ENCODE measurements at places on chromosomes 16 and 17.

GRCh38 chr16:85370881-85371651 is 242.1 kb upstream of the GSE1 start:
- peak; percentile 30 for DNase-seq

DNA sequence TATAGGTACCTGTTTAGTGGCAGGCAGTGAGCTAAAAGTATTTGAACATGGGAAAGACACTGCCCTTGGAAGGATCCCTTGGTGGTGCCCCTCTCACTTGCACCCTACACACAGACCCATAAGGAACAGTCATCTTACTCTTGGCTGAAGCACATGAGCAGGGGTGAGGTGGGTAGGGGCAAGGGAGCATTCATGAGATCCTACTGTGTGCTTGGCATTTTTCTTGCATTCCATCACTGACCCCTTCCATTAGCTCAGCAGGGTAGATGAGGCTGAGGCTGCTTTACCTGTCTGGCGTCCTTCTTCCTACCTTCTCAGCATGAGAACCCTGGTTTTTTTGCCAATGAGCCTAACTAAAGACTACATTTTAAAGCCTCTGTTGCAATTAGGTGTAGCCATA is 48.3 kb downstream of the CCT6B start:
- DNase-seq: no peak

GRCh38 chr17:7922845-7923628 is 6.6 kb downstream of the KCNAB3 start:
- DNase-seq: peak; percentile 77

GRCh38 chr17:67074781-67075180 is 30.4 kb downstream of the CACNG1 start:
- no peak for DNase-seq

DNA sequence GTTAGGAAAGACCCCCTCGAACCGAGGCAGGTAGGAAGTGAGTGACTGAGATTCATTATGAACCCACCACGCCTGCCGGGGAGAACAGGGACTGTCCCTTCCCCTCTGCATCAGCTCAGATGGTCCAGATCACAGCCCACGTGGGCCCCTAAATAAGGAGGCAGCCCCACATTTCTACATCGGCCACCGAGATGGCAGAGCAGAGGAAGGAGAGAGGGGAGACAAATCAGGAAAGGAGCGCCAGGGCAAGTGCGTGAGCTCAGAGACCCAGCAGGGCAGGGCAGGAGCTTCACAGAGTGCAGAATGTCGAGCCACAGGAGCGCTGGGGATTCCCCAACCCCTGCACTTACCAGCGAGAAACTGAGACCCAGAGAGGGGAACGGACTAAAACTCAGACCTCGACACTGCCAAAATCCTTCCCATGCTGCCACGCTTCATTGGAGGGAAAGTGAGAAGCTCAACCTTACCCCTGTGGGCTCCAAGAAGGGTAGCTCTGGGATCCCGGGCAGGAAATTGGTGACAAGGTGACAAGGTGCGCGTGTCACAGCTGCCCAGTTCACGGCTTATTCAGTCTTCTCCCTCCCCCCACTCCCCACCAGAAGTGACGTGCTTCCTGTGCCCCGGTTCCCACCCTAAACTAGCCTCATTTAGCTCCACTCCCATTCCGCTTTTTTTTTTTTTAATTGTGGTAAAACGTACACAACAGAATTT is at the start of gene ICAM2:
Gene ICAM2, minus strand, starts transcription at position 578 of the 711 bp plus-strand sequence. CDS start 13,942 bp downstream, outside the sequence.
- no peak for DNase-seq

DNA sequence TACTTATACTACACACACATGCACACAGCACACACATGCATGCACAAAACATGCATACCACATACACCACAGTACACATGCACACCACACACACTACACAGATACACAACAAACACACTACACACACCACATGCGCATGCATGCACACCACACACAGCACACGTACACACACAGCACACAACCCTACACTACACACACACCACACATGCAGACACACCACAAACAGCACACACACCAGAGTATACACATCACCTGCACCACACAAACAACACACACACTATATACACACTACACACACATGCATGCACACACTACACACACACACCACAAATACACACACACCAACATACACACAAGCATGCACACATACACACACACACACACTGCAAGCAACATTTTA is 166.8 kb downstream of the AHSP start:
- DNase-seq: no peak

DNA sequence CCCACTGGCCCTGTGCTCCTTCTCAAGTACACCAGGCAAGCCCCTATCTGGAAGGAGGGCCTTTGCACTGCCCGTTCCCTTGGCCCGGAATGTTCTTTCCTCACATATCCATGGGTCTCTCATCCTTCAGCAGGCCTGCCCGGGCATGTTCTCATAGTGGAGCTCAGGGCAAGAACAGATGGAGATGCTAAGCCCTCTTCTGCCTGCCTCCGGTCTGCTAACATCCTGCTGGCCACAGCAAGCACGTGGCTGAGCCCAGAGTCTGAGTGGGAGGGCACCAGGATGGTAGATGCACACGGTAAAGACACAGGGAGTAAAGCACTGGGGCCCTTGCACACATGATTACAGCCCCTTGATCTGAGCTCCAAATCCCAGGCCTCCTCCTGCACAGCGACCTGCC is 19.8 kb upstream of the ANKRD40CL start:
- DNase-seq: no peak

GRCh38 chr17:17900615-17901520 is 64.1 kb upstream of the SREBF1 start:
- DNase-seq: peak; percentile 61

DNA sequence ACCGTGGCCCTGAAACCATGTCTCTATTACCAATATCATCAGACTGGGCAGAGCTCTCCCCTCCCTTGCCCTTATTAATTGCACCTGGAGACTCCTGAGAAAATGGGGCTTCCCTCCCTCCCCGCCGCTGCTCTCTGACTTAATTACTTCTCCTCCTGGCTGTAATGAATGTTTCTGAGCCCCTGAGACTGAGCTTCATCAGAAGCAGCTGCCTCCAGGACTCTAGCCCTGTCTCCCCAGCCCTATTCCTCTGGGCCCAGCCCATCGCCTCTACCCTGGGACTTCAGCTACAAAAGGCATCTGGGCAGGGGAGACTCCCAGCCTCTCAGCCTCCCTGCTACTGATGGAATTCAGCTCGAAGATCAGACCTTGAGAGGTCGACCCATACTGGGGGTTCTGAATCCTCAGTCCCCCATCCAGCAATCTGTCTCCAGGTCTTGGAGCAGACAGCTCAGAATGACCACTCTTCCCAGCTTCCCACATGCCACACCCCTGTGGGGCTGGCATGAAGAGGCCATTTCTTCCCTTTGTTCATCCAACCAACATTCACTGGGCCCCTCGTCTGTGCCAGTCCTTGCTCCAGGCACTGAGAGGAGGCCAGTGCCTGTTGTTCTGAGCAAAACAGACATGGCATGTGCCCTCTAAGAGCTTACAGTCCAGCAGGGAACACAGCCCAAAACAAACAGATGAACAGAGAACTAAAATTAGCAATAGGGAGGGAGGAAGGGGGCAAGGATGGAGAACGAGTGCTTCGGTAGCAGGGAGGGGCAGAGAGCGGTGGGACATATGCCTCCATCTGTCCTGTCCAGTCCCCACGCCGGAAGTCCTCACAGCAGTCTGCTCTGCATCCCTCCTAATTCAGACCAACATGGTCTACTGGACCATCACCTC is 17.0 kb upstream of the NAGS start:
- no peak for DNase-seq

- no peak for DNase-seq
Measured at GRCh38 chr17:80026359-80027042, 9.2 kb downstream of the TBC1D16 start.

GRCh38 chr16:776824-777223 is 11.4 kb downstream of the RPUSD1 start:
- no peak for DNase-seq

GRCh38 chr17:48589060-48589830 is 796 bp downstream of the HOXB3 start:
- DNase-seq: no peak

DNA sequence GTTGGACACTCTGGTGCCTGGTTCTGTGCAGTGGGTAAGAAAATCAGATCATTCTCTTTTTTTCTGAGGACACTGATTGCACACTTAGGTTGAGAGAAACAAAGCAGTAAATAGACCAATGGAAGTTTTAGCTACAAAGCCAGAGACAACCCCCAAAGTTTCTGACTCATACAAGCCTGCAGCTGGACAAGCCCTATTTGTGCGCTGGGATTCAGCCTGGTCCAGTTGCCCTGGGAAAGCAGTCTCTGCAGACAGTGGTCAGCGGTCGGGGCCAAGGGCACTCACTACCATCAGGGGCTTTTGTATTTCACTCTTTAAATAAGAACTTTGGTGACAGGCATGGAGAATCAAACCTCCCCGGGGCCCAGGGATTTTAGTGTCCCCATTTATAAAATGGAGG is 6.0 kb upstream of the RHBDL3 start:
- DNase-seq: no peak

GRCh38 chr17:65147955-65148354 is 10.8 kb downstream of the RGS9 start:
- no peak for DNase-seq

- no peak for DNase-seq
Measured at GRCh38 chr16:55475919-55476318, 3.1 kb upstream of the MMP2 start.

- no peak for DNase-seq
Measured at GRCh38 chr17:33500151-33500550, 207.1 kb upstream of the ASIC2 start.

GRCh38 chr16:79092846-79093245 is 507.7 kb downstream of the MAF start:
- DNase-seq: no peak

GRCh38 chr16:19771040-19771439 is 53.0 kb downstream of the IQCK start:
- DNase-seq: no peak

- DNase-seq: peak; percentile 6
Measured at GRCh38 chr16:27511657-27512448, 37.9 kb downstream of the GTF3C1 start.

- no peak for DNase-seq
Measured at GRCh38 chr17:3915995-3916696, at the start of gene P2RX1. TSS of gene P2RX1 (minus strand) at chr17:3916465. CDS start at chr17:3916225, 240 bp downstream.

- no peak for DNase-seq
Measured at GRCh38 chr16:89033304-89033703, 56.3 kb upstream of the CBFA2T3 start.

DNA sequence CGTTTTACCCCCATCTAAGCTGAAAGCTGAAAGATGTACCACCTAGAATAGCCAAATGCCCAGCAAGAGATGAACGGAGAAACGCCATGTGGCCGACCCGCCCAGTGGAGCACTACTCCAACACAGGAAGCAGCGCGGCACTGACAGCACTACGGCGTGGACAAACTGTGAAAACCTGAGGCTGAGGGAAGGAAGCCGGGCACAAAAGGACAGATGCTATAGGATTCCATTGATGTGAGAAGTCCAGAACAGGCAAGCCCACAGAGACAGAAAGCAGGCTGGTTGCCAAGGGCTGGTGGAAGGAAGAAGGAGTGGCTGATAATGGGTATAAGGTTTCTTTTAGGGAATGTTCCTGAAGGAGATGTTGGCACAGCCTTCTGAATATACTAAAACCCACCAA is 29.4 kb upstream of the SLC38A8 start:
- DNase-seq: no peak

- no peak for DNase-seq
Measured at GRCh38 chr17:78159575-78160158, 8.7 kb upstream of the SYNGR2 start.

- no peak for DNase-seq
Measured at GRCh38 chr17:27417596-27418365, 38.5 kb upstream of the KSR1 start.

- DNase-seq: peak; percentile 11
Measured at GRCh38 chr17:2580151-2580550, 13.3 kb upstream of the PAFAH1B1 start.

All from midbrain (tissue), 1 donor.